Hematopoietic multipotent progenitor cell treated with erythropoietin and hydrocortisone succinate and interleukin-3 and kit ligand, for 6 days (in vitro differentiated cells): ENCODE measurements at places on chromosomes 1 and 21.

- DNase-seq = no peak
Measured at GRCh38 chr1:187390215-187390818, 561.6 kb downstream of the PLA2G4A start.

GRCh38 chr1:227939791-227940771, 7.7 kb downstream of the WNT9A start:
- no peak for DNase-seq

GRCh38 chr1:50493710-50494109, 70.5 kb upstream of the DMRTA2 start:
- no peak for DNase-seq

GRCh38 chr1:1205769-1206375, 520 bp downstream of the TNFRSF18 start:
- DNase-seq = no peak

DNA sequence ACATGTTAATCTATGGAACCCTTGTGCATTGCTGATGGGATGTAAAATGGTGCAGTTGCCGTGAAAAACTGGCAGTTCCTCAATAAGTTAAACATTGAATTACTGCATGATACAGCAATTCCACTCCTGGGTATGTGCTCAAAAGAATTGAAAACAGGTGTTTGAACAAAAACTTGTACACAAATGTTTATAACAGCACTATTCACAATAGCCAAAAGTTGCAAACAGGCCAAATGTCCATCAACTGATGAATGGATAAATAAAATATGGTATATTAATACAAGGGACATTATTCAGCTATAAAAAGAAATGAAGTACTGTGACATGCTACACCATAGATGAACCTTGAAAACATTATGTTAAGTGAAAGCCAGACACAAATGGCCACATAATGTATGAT, 17.7 kb upstream of the SRSF10 start:
- no peak for DNase-seq

GRCh38 chr1:56915960-56916359, 49.9 kb downstream of the C8B start:
- DNase-seq = no peak

DNA sequence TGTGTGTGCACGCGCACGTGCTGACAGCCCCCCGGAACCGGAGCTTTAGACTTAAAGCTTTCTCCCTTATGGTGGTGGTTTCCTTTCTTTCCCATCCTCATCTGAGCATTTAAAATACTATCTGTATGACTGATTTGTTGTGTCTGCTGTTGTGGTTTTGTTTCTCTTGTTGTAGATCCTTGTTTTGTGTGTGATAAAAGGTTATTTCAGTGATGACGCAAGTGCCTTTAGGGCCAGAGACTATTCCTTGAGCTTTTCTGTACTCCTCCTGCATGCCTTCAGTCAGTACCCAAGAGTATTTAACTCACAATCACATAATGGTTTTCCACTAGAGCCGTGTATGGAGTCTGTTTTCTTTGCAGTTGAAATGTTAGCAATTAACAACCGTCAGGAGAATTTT, 45.4 kb downstream of the LCA5L start:
- no peak for DNase-seq

GRCh38 chr1:242456726-242457269, 67.7 kb downstream of the PLD5 start:
- DNase-seq = no peak

GRCh38 chr1:22870201-22870871, 102.3 kb downstream of the LACTBL1 start:
- no peak for DNase-seq

GRCh38 chr1:157008502-157008901, 37.0 kb downstream of the ARHGEF11 start:
- DNase-seq = no peak

GRCh38 chr1:211541278-211541677, 37.7 kb downstream of the SLC30A1 start:
- DNase-seq = no peak

GRCh38 chr21:26835027-26835713, 10.0 kb downstream of the ADAMTS1 start:
- DNase-seq = peak; percentile 11

GRCh38 chr1:47725000-47725473, 272.1 kb downstream of the TRABD2B start:
- peak; percentile 9 for DNase-seq

DNA sequence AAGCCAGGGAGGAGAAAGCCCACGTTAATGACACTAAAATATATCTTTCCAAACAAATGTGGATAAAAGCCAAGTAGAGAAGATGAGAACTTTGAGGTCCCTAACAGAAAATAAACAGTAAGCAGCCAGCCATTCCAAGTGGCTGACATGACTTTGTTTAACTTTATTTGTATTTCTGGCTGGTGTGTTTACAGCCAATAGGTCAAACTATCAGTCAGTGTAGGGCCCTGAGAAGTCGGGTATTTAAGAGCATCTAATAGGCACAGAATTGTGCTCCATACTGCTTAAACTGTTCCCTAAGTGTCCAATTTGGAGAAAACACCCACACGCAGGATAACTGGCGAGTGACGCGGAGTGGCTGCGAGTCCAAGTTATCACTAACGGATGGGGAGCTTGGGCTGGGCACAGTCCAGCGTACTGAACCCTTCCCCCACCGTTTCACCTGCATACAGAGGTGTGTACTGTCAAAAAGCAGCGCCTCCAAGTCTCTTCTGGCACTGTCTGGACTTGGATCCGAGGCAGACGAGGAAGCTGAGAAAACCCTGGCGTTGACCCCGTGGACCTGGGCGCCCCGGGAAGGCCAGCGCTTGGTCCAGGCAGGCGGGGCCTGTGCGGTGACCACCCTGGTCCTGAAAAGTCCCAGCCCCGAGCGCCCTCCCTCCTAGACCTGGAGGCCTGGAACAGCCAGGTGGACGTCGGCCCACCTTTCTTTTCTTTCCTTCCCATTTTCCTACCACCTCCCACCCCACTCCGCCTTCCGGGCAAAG, 662 bp upstream of the LGALS8 start:
- no peak for DNase-seq

DNA sequence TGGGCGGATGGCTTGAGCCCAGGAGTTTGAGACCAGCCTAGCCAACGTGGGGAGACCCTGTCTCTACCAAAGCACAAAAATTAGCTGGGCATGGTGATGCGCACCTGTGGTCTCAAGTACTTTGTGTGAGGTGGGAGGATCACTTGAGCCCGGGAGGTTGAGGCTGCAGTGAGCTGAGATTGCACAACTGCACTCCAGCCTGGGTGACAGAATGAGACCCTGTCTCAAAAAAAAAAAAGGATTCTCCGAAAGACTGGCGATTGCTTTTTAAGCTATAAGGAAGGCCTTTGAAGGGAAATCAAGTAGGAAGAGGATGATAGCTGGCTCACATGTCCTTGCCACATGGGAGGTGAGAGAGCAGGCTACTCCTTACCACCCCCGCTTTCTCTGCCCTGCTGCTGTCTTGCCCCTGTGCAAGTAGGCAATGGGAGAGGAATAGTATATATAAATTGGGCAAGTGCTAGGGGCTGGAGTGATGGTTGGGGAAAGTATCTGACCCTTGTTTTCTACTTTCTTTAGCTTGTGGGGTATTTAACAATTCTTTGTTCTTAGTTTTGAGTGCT, 3.8 kb upstream of the LAMTOR5 start:
- DNase-seq = no peak

DNA sequence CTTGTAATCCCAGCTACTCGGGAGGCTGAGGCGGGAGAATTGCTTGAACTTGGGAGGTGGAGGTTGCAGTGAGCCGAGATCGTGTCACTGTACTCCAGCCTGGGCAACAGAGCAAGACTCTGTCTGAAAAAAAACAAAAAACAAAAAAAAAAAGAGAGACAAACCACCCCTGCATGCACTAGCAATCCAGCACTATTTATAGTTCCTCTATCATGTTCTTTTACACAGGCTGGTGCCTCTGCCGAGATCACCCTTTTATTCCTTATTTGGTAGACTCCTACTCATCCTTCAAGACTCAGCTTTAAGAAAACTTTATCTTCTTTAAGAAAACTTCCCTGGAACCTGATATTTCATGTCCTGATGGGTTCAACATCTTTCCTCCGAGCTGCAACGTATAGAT, 10.8 kb downstream of the FMO5 start:
- DNase-seq = peak; percentile 11

DNA sequence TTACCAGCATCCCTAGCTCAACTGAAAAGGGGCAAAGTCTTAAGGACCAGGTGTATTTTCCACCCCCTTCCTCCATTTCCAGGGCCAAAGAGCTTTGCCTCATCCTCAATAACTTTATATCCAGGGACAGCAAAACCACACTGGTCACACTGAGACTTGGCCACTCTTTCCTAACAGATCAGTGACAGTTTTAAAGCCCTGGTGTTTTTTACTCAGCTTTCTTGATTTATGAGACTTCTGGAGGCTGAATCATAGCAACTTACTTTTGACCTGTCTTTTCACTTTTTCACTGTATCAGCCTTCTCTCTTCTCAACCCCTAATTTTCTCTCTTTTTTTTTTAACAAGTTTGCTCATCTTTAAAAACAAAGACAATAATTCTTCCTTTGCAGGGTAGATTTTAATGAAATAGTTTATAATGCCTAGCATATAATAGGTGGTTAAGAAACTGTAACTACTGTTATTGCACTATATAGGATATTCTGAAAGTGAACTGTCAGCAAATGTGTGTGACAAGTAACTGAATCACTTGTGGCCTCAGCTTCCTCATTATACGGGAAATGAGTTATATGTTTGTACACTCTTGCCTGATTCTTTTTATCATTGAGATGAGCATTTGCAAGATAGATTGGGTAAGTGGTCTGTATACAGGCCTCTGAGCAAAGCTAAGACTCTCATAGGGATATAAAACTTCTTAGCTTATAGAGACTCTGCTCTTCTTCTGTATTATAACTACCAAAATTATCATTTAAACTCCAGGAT, 19.7 kb upstream of the DYNLT5 start:
- peak; percentile 59 for DNase-seq

DNA sequence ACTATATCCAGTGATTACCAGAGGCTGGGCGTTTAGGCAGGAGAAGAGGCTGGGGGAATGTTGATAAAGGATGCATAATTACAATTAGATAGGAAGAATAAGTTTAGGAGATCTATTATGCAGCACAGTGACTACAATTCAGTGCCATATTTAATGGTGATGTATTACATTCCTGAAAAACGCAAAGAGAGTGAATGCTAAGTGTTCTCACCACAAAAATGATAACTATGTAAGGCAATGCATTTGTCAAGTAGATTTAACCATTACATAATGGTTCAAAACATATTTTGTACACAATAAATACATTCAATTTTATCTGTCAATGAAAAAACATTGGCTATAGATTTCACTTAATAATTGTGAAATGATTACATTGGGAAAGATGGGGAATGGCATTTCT, 548.9 kb downstream of the NUF2 start:
- DNase-seq = no peak

DNA sequence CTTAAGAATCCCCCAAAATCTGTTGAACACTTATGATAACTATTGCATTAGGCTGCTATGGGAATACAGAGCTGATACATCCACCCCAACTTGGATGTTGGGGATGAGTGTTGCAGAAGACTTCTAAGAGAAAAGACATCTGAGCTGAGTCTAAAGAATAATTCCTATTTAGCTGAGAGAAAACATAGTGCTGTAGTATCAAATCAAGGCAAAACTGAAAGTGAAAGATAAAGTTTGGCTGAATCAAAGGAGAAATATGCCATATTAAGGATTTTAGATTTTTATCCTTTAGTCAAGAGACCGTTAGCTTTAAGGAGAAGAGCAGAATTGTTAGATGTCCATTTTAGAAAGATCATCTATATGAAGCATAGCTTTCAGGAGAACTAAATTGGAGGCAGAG, 726.9 kb upstream of the PTBP2 start:
- no peak for DNase-seq

- peak; percentile 77 for DNase-seq
Measured at GRCh38 chr1:159937054-159937750, 8.2 kb downstream of the IGSF9 start.

- no peak for DNase-seq
Measured at GRCh38 chr1:221430152-221430960, 311.5 kb downstream of the DUSP10 start.

GRCh38 chr1:42686418-42686817, 4.2 kb downstream of the YBX1 start:
- DNase-seq = peak; percentile 85

GRCh38 chr1:115828101-115829022, 12.6 kb downstream of the NHLH2 start:
- DNase-seq = peak; percentile 30

- DNase-seq = no peak
Measured at GRCh38 chr1:17400725-17401341, 28.8 kb downstream of the PADI6 start.
